ENCODE measurements at places on chromosomes 12 and 14.
A peak's percentile ranks its signal among the peaks of the same experiment; 100 is the strongest.

DNA sequence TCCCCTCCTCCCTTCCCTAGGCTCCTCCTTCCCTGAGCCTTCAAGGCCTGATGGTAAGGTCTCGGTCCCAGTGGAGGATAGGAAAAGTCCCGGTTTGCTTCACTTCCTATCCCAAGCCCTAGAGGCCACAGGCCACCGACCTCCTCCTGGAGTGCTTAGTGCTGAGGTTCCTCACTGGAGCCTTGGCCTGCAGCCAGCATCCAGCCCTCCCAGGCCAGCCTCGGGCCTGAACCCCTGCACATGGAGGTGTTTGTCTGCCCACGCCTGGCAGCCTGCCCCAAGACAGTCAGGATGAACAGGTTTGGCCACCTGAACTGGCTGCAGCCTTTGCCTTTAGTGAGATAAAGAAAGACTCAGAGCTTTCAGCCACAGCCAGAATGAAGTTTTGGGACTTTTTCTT is 15.8 kb upstream of the KRT7 start:
- no peak for DNase-seq

- peak; percentile 55 for DNase-seq
Observed at GRCh38 chr12:88509347-88509746, 70.9 kb downstream of the KITLG start.

DNA sequence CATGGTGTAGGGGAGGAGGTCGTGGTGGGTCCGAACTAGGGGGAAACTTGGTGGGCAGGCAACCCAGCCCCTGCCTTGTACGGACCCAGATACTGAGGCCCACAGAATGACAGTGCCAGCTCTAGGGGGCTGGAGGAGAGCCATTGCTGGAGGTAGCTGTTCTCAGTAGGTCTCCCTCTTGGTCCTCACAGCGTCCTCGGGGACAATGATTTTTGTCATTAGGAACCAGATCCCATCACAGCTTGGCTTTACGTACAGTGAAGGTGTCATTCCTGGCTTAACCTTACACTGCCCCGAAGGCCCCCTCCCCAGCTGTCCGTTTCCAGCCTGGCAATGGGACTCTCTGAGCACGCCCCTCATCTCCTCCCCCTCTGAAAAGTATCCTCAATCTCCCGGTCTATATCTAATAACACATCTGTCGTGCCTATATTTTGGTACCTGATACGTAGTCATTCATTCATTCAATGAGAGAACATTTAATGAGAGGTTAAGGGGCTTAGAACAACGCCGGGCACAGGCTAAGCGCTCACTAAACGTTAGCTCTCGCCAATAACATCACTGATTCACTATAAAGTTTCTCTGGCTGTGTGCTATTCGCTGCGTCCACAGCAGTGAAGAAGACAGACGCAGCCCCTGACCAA is 597 bp upstream of the DYNC1H1 start:
- DNase-seq: no peak

- DNase-seq: no peak
Observed at GRCh38 chr14:63398952-63399351, 80.2 kb upstream of the GPHB5 start.

DNA sequence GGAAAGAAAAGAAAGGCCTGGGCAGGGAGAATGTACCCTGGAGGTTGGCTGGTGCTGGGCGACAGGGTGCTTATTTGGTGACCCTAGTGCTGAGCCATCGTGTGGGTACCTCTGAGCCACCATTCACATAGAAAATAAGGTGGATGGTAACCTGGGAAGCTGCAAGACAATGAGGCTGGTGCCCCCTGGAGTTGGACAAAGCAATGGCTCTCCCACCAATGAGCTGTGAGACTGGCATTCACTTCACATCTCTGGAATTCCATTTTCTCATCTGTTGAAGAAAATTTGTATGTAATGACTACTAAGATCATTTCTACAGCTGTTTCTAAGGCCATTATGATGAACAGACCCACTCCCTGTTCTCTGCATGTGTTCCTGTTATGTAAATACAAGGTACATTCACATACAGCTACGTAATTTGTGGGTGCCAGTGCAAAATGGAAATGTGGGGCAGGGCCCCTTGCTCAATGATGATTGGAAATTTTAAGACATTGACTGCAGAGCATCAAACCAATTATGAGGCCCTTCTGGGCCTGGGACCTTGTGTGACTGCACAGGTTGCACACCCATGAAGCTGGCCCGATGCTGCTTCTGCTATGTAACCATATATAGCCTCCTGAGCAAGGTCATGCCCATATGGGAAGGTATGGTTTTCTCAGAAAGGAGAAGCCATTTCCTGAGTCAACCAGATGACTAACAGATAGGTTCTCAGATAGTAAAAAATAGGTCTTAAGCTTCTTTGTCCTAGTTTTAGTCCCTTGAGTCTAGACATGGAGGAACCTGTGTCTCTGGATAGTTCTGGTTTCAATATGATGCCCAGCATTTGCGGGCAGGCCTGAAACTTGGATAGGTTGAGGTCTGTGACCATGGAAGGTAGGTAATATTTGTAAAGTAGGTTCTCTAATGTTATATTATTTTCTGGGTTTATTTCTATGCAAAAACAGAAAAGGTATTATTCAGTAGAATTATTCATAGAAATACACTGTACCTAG is 63.4 kb upstream of the IGF1 start:
- peak; percentile 23 for DNase-seq

GRCh38 chr12:508145-508544 is 48.4 kb downstream of the B4GALNT3 start:
- DNase-seq: no peak

DNA sequence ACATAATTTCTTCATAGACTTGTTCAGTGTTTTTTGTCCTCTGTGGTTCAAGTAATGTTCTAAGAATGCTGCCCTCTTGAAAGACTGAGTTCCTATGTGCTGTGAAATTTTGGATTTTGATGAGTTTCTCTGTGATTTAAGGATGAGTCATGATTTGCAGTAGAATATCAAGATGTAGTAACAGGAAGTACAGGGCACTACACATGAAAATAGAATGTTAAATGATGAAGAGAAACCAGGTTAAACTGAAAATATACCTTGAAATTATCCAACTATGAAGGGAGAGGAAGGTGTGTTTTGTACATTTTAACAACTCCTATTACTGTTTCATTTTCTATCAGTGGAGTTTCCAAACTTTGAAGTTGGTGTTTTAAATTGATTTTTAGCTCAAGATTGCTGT is 4.8 kb downstream of the ELK3 start:
- peak; percentile 94 for DNase-seq

GRCh38 chr14:89040080-89040459 is 215.6 kb downstream of the TTC8 start:
- no peak for DNase-seq

DNA sequence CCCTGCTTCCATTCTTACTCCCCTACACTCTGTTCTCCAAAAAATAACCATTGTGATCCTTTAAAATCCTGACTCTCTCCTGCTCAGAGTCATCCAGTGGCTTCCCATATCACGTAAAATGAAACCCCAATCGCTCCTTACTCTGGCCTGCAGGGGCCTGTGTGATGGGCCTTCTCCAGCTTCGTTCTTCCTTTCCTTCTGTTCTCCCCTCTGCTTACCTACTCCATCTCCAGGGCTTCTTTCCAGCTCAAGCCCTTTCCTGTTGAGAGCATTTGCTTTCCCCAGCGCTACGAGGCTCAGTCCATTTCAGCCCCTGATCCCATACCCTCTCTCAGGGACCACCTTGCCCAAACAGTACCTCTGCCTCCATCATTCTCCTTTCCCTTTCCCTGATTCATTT is 144.4 kb upstream of the ARHGAP5 start:
- no peak for DNase-seq

- no peak for DNase-seq
Observed at GRCh38 chr14:103282932-103283331, 51.1 kb upstream of the EIF5 start.

GRCh38 chr12:67759829-67760228 is 111.3 kb downstream of the DYRK2 start:
- DNase-seq: no peak

- peak; percentile 57 for DNase-seq
Observed at GRCh38 chr14:20697273-20698017, 8.9 kb downstream of the ANG start.

DNA sequence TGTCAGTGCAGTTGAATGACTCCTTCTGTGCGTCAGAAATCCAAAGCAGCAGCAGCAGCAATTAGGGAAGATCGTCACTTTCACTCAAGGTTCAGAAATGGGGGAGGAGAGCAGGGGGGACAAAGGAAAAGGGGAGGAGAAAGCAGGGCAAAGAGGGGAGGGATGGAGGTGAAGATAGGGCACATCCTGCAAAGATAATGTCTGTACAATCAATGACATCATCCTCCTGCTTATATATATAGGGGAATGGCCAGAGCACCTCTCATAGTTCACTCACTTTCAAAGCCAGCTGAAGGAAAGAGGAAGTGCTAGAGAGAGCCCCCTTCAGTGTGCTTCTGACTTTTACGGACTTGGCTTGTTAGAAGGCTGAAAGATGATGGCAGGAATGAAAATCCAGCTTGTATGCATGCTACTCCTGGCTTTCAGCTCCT is at the start of gene NTS:
Gene NTS (plus strand): TSS at position 265 of the 431 bp plus-strand sequence. CDS start 109 bp downstream, at position 374.
- DNase-seq: no peak

- DNase-seq: peak; percentile 87
Observed at GRCh38 chr12:104219908-104220404, 4.4 kb downstream of the TXNRD1 start.

DNA sequence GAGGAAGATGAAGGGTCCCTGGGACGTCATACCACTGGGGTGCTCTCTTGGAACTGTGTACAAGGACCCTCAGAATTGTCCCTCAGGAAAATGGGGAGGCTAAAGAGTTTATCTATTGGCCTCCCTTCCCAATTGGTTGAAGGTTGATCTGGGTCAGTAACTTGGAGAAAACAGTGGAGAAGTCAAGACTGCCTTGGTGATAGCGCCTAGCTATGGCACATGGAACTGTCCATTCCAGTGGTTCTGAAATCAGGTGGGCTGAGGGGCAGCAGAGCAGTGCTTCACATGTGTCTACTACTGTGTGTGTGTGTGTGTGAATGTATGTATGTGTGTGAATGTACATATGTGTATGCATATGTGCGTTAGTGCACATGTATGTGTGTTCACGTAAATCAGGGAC is 316.1 kb downstream of the AACS start:
- no peak for DNase-seq

GRCh38 chr12:42762395-42762925 is 172.9 kb upstream of the PRICKLE1 start:
- DNase-seq: no peak

DNA sequence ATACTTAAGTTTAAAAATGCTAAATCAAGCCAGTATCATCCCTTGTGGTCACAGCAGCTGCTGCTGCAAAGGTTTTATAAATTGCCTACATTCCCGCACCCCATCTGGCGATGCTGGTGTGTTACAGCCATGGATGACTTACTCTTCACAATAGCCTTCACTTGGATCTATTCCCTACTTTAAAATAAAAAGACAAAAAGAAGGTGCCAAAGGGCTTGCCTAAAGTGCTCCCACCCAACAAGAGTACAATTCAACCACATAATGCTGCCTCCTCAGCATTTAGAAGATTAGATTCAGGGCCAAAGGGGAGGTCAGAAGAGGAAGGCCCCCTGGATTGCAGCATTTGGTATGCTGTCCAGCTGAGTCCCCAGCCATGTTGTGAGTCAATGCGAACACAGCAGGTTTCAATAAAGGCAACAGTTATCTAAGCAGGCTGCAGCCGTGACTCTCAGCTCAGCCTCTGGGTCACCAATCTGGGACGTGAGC is 176.1 kb downstream of the DAD1 start:
- peak; percentile 39 for DNase-seq

DNA sequence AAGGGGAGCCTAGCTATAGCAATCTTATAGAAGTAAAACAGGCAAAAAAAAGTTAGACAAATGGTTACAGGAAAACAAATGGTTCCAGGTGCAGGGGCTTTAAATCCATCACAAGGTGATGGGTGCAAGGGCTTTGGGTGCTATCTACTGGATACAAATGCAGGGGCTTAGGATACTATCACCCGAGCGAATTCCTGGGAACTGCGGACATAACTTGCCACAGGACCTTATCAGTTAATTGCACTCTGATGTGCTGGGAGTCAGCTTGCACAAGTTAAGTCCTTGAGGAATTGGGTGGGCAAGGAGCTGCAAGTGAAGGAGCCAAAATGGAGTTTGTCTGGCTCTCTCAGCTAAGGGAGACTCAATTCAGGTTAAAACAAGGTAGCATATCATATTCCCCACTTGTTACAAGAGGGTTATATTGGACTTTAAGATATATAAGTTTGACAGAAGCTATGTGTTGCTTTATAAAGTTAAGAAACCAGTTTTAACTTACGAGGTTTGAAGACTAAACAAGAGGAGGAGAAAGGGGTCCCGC is 115.0 kb upstream of the PZP start:
- no peak for DNase-seq

GRCh38 chr12:95653771-95654546 is 102.7 kb upstream of the USP44 start:
- peak; percentile 73 for DNase-seq

DNA sequence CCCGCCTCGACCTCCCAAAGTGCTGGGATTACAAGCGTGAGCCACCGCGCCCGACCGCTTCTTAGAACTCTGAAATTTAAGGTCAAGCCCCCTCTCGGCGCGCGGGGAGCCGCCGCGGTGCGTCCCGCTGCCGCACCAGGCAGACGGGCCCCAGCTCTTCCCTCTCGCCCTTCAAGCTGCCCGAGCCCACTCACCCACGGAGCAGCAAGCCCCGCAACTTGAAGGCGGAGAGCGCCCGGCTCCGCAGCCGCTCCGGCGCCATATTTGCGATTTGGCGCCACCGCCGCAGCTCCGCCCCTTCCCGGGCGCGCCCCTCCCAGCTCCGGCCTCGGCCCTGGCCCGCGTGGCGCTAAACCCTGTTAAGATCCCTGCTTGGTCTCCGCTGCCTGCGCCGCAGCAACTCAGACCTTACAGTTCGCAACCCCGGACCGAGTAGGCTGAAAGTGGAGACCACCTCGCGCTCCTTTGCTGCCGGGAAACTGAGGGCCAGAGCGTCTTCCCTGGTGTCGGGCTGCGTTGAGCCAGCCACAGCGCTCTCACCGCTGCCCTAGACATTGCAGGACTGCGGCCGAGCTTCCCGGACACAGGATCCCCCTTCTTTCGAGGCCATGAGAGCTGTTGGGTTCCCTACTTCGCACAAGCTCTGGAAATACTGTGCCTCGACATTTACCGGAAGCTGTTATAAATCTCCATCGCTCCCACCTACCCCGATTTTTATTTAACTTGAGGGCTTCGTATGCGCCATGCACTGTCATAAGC is at the start of gene POLE2:
Gene POLE2 (minus strand): TSS at position 273 of the 759 bp plus-strand sequence. CDS start 11 bp downstream, at position 262.
- peak; percentile 75 for DNase-seq

DNA sequence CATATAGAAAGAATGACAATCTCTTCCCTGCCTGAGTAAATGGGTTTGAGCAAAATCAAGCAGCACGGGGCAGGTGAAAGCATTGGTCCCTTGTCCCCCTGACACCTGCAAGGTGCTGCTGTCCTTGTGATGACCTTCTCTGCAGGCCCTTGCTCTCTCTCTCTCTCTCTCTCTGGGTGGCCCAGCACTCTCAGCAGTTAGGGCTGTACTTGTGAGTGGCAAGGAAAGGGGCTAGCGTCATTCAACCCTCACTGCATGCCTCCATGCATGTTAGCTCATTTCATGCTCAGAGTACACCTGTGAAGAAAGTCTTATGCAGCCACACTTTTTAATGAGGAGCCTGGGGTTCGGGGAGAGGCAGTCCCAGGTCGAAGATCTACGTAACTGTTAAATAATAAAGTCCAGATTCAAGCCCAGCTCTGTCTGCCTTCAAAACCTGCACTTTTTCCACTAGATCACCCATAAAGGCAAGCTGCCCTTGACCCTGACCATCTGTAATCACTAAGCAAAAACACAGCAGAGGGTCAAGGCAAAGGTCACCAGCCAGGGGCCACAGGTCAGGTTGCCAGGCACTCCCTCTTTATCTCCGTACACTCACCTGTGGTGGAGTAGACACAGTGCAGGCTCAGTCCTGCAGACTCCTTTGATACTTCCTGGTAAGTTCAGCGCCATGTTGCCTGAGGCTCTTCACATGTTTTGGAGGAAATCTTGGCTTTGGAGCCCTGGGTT is 44.9 kb upstream of the CLMN start:
- no peak for DNase-seq

- peak; percentile 5 for DNase-seq
Observed at GRCh38 chr14:91997492-91997891, 42.4 kb downstream of the TRIP11 start.
